ENCODE measurements at places on chromosomes 12 and 14. TPM values are rescaled to one million over a fixed set of nuclear protein-coding genes. Genes with fewer than 3 reads are reported as not detected.

- peak; percentile 74 for DNase-seq
These were observed 224.5 kb upstream of the PELI2 start for GRCh38 chr14:55893705-55894104.

Gene LRRIQ1
- 13.9 TPM for total RNA-seq

- no peak for DNase-seq
These were observed 826 bp upstream of the CACNA1C start for GRCh38 chr12:2051700-2052621.

DNA sequence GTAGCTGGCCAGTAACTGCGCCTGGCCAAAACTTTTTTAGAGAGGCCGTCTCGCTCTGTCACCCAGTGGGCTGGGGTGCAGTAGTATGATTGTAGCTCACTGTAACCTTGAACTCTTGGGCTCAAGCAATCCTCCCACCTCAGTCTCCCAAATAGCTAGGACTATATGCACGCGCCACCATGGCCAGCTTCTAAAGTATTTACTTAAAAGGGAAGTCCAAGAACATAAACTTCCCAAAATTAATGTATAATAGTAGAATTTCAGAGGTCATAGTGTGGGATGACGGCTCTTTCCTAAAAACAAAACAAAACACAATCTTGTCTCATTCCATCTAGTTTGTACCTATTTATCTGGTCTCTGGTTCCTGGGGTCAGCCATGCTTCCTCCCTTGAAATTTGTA is 42.2 kb upstream of the FOS start:
- no peak for DNase-seq

Gene POU6F1
- 12.4 TPM for total RNA-seq

Gene ADCY6
- total RNA-seq = 47.3 TPM

Gene NAB2
- 15.2 TPM for total RNA-seq

DNA sequence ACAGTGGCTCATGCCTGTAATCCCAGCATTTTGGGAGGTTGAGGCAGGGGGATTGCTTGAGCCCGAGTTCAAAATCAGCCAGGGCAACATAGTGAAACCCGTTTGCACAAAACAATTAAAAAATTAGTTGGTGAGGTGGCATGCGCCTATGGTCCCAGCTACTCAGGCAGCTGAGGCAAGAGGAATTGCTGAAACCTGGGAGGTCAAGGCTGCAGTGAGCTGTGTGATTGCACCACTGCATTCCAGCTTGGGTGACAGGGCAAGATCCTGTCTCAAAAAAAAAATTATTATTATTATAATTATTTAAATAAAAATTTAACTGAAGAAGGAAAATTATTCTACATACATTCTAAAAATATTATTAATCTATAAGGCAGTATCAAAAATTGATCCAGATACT is 164.1 kb downstream of the ITPR2 start:
- no peak for DNase-seq

DNA sequence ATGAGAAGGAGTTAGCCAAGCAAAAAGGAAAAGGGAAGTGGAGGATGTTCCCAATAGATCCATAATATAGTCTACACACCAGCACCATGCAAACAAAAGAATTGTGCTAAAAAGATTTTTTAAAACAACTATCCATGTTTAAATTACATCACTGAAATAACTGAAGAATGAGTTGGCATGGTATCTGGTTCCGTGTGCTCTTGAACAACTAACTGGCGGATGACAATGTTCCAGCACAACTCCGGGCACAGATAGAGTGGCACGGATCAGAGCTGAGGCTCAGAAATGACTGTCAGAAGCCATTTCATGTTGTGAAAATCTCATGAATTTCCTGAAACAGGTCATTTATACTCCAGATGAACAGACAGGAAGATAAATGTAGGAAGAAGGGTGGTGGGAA is 153.1 kb downstream of the HMGA2 start:
- DNase-seq = no peak

DNA sequence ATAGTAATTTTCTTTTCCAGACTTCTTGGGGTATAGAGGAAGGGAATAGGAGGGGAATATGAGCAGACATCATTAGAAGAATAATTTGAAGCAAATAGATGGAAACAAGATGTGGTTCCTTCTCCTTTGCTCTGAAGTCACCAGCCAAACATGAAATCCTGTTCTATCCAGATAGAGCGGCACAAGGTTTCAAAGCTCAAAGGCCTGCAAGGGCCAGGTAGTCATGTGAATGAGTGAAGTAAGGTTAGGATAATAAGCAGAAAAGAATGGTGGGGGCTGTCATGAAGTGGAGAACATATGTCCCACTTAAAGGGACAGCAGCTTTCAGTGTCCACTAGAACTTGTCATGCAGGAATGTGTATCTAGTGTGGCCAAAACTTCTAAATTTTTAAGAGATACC is 2.5 kb upstream of the IKZF4 start:
- DNase-seq = no peak

Gene OASL
- total RNA-seq = 0.18 TPM

DNA sequence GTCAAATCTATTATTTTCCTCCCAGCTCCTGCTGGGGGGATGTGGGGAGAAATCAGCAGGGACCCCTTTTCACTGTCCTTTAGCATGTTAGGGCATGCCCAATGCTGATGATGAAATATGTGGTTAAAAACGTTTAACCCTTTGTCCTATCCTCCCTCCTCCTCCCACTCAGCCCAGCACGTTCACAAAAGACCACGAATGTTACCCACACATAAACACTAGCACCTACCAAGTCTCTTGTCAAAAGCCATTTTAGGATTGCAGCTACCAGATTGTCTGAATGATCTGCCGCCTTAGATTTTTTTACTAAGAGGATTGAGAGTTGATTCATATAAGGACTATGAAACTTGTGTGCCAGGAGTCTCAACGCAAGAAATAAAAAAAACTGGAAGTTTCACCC is 70.4 kb downstream of the TBK1 start:
- no peak for DNase-seq

DNA sequence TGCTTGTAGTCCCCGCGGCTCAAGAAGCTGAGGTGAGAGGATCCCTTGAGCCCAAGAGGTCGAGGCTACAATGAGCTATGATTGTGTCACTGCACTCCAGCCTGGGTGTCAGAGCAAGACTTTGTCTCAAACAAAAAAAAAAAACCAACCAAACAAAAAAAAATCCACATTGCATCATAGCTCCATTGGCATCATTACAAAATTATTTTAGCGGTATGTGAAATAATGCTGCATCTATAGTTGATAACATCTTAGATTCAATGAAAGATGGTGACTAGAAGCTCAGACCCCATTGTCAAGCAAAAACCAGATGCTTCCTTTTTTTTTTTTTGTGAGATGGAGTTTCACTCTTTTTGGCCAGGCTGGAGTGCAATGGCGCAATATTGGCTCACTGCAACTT is 14.8 kb upstream of the PTHLH start:
- no peak for DNase-seq

- DNase-seq = no peak
These were observed 13.3 kb downstream of the C12orf75 start for GRCh38 chr12:105343836-105344235.

GRCh38 chr12:45017916-45018315 is 33.0 kb downstream of the DBX2 start:
- no peak for DNase-seq

DNA sequence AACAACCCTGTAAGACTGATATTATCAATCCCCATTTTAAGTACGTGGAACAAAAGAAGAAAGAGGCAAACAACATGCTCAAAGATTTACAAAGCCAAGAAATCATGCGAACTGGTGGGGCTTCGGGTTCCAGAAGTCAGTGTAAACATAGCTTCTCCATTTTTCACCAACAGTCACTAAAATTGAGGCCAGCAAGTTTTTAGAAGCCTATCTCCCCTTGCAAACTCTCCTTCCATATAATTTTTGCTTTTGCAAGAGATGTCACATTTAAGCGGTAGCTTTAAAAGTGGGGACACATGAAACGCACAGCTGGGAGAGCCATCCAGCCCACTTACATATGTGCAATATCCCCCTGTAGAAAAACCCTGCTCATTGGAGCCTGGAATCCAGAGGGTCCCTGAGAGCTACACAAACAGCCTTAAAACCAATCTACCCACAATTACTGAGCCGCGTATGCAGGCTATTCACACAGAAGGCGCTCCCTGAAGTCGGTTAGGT is 797 bp downstream of the SLC11A2 start:
- DNase-seq = no peak

Gene RERG
- 20.7 TPM for total RNA-seq

GRCh38 chr12:108819920-108820706 is 37.3 kb downstream of the SSH1 start:
- DNase-seq = no peak

- no peak for DNase-seq
These were observed 723.8 kb downstream of the BCL11B start for GRCh38 chr14:98548071-98548686.

- no peak for DNase-seq
These were observed 125.0 kb downstream of the RAD51B start for GRCh38 chr14:67944605-67945004.

All from cerebellum (tissue), 4 donors.